ENCODE measurements at places on chromosomes 13 and 19.
A peak's percentile ranks its signal among the peaks of the same experiment; 100 is the strongest.

GRCh38 chr19:46287585-46287984 is 9.3 kb upstream of the HIF3A start:
- DNase-seq = no peak

DNA sequence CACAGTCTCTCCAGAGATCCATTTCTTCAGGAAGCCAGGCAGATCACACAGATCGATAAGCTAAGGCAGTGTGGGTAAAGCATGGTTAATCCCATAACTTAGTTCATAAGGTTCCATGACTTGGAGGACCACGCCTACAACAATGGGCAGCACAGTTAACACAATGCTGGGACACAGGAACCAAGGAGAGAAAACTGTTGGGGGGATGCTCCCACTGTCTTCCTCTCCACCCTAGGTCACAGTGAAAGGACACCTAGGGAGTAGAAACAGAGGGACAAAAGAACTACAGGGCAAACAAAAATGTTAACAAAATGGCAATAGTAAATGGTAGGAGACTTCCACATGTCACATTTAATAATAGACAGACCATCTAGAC is 20.8 kb upstream of the ZNF181 start:
- no peak for DNase-seq

GRCh38 chr19:16901491-16902175 is 12.8 kb downstream of the F2RL3 start:
- DNase-seq = no peak

DNA sequence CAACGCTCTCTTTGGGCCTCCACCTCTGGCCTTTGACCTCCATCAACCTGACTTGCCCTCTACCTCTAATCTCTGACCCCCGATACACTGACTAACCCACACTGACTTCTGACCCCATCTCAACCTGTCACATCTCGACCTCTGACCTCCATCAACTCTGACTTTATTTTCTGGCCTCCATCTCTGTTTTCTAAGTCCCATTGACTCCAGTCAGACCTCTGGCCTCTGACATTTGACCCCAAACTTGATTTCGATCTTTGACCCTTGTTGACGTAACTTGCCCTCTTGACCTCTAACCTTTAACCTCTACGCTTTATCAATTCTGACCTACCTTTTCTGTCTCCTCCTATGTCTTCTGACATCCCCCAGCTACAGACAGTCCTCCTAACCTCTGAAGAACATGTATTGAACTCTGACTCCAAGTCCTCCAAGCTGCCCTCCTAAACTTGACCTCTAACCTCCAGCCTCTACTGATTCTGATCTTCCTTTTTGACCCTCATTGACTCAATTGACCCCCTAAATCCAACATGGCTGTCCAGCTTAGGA is 780 bp downstream of the ACP4 start:
- no peak for DNase-seq

DNA sequence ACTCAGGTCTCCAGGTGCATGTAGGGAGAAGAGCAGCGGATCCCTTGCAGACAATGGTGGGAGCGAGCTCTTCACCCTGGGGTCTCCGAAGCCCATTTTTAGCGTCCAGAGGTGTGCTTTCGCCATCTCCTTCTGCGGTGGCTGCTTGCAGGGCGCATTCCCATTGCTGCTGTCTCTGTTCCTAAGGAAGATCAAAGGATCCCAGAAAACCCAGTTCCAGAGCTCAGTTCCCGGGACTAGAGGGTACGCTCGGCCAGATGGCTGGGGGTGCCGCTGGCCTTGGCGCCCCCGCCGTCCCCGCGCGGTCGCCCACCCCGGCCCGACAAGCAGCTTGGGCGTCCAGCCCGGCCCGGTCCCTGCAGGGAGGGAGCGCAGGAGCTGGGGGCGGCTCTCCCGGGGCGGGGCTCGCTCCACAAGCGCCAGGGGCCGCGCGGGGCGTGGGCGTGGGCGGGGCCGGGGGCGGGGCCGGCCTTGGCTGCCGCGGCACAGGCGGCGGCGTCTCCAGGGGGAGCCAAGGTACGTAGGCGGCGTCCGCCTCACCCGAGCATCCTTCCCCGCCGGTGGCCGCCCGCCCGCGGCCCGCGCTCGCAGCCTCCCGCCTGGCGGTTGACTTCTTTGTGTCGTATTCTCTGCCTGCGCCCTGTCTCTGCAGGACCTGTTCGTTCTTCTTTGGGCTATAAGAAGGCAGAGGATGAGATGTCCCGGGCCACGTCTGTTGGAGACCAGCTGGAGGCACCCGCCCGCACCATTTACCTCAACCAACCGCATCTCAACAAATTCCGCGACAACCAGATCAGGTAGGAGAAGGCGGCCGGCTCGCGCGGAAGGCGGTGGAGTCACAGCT is 96.8 kb downstream of the ATP8A2 start:
- no peak for DNase-seq

DNA sequence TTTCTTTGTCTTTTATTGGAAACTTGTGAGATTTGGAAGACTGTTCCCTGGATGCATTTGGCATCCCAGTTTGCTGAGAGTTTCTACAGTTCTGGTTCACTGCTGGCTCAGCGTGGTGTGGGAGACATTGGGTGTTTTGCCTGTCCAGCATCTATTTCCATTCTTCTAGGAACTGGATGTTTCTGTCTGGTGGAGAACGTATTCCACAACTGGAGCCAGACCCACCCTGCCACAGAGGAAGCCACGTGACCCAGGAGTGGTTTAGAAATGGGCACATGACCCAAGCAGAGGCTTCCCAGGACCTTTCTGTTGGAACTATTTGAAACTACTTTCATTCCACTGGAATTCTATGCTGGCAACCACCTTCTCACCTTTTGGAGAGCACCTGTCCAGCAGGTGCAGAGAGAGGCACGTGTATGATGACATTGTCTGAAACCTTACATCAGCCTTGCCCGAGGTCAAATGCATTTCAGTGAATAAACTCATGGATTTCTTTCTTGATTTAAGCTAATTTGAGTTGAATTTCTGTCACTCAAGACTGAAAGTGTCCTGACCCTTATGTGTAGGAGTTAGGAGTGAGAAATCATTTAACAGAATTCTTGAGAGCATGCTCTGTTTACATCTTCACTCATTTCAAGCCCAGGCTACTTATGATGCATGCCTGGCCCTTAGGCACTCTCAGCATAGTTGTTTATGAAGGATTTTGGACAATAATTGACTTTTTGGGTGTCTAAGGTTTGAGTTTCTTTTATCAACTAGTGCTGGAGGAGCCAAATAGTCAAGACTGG is 121.8 kb downstream of the AKAP11 start:
- DNase-seq = no peak

DNA sequence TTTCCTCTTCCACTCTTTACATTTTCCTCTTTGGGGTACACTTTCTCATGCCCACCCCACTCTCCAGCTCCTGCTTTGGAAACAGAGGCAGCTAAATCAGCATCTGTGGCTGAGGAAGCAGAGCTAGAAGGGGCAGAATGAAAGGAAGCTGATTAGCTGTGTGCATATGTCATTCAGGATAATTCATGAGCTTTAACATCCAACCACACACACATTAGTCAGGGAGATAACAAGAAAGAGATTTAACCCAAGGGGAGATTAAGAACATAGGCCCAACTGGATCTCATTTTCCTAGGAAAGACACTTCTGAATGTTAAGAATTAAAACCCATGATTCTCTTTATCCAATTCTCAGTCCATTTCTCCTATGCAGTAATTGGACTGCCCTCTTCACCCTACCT is 405.5 kb downstream of the TBC1D4 start:
- DNase-seq = no peak

- DNase-seq = no peak
Observed at GRCh38 chr13:28483313-28483931, 11.5 kb downstream of the FLT1 start.

DNA sequence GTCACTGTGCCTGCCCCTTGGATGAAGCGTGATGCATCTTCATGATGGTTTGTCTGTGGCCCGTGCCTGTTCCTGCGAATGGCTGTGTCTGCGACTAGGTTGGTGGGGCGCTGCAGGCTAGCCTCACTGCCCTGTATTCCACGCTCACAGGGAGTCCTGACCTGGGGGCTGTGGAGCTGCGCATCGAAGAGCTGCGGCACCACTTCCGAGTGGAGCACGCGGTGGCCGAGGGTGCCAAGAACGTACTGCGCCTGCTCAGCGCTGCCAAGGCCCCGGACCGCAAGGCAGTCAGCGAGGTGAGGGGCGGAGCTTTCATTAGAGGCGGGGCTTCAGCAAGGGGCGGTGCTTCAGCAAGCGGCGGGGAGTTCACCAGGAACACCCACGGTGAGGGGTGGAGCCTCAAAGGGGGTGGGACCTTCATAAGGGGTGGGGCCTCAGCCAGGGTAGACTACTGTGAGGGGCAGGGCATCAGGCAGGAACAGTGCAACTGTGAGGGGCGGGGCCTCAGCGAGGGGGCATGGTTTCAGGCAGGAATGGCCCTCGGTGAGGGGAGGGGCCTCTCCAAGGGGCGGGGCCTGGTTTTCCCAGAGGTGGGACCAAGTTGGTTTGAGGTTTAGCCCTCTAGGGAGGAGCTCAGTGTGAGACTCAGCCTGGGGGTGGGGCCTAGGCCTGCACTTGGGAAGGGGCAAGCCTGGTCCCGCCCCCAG is 17.2 kb downstream of the PKN1 start:
- peak; percentile 46 for DNase-seq

GRCh38 chr19:30799865-30800755 is 427.9 kb downstream of the ZNF536 start:
- peak; percentile 3 for DNase-seq

- DNase-seq = no peak
Observed at GRCh38 chr13:102089177-102089576, 312.7 kb downstream of the FGF14 start.

- no peak for DNase-seq
Observed at GRCh38 chr19:46076031-46076880, 35.5 kb upstream of the IGFL4 start.

GRCh38 chr19:7706955-7707456 is 5.1 kb upstream of the FCER2 start:
- DNase-seq = no peak

- DNase-seq = peak; percentile 71
Observed at GRCh38 chr19:38729653-38730469, 14.4 kb downstream of the CAPN12 start.

DNA sequence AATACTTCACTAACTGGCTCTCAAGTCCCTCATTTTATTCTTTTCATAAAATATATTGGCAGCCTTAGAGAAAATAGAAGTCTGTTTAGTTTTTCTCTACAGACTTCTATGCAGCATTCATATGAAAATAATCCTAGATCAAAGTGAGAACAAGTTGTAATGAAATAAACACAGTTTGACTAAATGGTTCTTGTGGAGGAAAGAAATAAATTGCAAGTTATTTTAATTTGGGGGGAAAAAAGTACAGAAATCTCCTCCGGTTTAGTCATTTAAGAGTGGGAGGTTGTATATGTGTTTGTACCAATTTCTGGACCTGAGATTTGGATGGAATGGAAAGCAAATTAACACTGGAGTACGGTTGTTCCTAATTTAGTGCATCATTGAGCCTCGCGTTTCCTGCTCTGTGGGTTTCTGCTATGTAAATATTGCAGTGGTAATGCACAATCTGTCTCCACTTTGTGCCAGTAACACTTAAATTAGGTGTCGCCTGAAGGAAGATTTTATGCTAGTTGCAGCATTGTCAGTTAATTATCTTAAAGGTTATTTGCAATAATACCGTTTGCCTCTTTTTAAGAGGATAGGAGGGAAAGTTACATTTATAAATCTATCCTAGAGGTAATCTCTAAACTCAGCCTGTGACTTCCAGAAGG is 100.2 kb downstream of the ZIC5 start:
- no peak for DNase-seq

- no peak for DNase-seq
Observed at GRCh38 chr13:32622827-32623226, 36.6 kb downstream of the PDS5B start.

- no peak for DNase-seq
Observed at GRCh38 chr13:102003848-102004570, 397.8 kb downstream of the FGF14 start.

DNA sequence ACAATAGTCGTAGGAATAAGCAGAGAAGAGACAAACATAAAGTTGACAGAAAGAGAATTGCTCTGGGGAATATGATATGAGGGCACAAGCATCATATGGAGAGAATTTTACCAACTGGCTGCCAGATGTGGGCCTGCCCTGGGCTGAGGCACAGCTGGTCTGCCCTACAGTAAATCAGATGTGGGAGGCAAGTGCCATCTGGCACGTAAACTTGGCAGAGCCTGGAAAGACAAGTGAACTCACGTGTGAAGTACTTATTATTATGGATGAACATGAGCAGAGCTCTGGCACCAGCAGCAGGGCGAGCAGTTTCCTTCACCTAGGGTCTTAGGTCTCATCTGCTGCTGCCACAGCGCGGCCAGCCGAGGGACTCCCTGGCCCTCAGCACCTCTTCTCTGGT is 20.6 kb downstream of the PCDH8 start:
- no peak for DNase-seq

- no peak for DNase-seq
Observed at GRCh38 chr19:51294211-51294976, 17.1 kb upstream of the IGLON5 start.

DNA sequence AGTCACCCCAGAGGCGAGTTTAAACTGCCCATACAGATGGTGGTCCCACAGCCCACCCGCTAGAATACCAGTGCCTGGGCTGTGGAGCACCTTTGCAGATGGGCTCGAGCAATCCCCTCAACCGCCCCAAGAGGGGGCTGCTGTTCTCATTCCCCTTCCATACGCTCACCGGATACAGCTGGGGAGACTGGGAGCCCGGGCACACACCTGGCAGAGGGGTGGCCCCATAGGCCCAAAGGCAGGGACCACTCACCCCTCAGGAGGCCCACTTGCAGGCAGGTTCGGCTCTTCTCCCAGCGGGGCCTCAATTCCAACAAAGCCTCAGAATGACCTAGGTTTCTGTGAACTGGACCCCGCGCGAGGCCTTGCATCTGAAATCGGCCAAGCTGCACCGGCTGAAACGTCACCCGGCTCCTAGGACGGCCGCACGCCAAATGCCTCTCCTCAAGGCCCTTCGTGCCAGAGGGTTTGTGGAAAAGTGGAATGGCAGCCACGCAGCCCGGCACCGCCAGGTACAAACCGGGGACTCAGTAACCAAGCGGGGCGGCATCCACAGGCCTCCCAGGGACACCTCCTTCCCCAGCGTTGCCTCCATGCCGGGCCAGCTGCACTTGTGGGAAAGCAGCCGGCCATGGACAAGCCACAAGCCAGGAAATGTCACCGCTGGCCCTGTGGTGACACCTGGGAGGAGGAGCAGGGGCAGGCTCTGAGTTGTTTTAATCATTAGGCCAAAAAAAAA is 18.7 kb downstream of the MLLT1 start:
- DNase-seq = no peak

DNA sequence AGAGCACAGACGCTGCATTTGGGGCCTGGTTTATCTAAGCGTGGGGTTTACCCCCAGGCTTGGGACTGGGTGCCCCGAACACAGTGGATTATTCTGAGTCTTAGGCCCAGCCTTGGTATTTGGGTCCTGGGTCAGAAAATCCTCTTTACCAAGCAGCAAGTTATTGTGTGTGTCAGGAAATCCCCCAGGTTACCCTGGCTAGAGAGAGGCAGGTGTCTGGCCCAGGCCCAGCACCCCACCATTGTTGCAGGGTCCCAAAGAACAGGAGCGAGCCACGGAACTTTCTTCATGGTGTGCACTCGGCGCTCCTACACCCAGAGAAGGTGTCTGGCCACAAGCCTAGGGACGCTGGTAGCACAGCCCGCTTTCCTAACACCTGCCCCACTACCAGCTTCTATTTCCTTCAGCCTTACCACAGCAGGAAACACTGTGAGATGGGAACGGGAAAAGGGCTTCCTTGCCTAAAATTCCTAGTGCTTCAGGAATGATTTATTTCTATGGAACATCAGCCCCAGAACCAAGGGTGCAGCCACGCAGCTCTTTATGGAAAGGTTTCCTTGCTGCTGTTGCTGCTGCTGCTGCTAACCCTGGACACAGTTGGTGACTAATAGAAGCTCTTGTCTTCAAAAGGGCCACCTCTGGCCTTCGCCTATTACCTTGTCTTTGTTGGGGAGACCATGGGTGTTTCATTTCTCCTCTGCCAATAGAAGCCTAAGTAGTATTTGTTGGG is 7.4 kb upstream of the CDX2 start:
- DNase-seq = no peak

GRCh38 chr13:26872525-26873385 is 112.2 kb upstream of the GPR12 start:
- no peak for DNase-seq
